Stimulated activated naive B cell treated with anti-CD40 and anti-IgM and Interleukin-4, amounts not matched to agents 10 μg/mL and 1 μg/mL and 100 μg/mL, for 72 hours (primary cell): ENCODE measurements at places on chromosomes 16 and 17.

GRCh38 chr17:62625870-62626200, 1.6 kb upstream of the MRC2 start:
- DNase-seq, result no peak

- DNase-seq, result no peak
Measured at GRCh38 chr16:68194251-68194650, 41.7 kb downstream of the ESRP2 start.

GRCh38 chr16:24953721-24954120, 61.4 kb downstream of the ARHGAP17 start:
- DNase-seq, result no peak

- no peak for DNase-seq
Measured at GRCh38 chr17:78986048-78986648, 6.4 kb upstream of the LGALS3BP start.

DNA sequence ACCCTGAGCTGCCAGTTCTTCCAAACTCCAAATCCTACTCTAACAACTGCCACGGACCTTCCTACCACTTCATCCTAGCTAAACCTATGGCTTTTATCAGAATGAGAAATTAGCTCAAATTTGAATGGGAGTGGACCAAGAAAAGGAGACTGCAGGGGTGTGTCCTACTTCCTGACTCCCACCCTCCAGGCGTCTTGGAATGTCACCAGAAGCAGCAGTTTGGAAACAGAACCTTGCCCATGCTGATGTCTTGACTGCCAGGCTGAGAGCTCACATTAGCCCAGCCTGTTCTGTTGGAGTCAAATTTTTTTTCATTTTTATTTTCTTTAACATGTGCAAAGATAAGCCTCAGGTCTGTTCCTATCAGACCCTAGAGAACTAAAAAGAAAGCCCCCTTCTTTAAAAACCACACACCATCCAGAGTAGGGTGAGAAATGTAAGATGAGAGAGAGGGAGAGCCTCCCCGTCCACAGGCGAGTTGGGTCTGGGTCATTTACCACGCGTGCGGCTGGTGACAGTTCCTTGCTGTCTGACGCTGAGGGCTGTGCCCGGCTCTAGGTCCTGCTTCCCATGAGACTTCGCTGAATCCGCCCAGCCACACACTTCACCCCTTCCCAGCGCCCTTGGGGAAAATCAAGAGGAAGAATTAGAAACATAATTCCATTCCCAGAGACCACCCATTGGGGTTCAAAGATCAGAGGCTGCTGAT, 54.3 kb downstream of the WNT3 start:
- no peak for DNase-seq

GRCh38 chr16:788399-789126, at the start of gene CHTF18:
Gene CHTF18 (plus strand): TSS chr16:788620. CDS start chr16:788685, 65 bp downstream.
- peak; percentile 92 for DNase-seq

GRCh38 chr17:30064738-30065137, 51.9 kb upstream of the NSRP1 start:
- DNase-seq, result no peak
